ENCODE measurements at places on chromosomes 2 and 18.
A peak's percentile ranks its signal among the peaks of the same experiment; 100 is the strongest.

GRCh38 chr2:72117718-72118117 is 29.9 kb downstream of the CYP26B1 start:
- DNase-seq = no peak

GRCh38 chr2:42598656-42599055 is 30.2 kb downstream of the MTA3 start:
- DNase-seq = no peak

DNA sequence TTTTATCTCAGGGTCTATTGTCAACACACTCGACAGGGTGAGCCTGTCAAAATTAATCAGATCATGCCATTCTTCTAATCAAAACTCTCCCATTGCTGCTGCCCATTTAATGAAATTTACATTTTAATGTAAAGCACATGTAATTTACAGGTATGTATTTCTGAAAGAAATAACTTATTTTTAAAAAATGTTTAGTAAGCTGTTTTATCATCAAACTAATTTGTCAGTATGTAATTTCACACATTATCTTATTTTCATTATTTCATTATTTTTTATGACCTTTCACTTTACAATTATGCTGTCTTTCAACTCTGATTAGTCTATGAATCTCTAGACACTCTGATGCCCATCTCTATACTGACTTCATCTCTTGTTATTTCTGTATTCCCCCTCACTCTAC is 467.8 kb downstream of the ZNF804A start:
- no peak for DNase-seq

GRCh38 chr18:31407649-31408048 is 31.1 kb downstream of the DSG4 start:
- DNase-seq = no peak

DNA sequence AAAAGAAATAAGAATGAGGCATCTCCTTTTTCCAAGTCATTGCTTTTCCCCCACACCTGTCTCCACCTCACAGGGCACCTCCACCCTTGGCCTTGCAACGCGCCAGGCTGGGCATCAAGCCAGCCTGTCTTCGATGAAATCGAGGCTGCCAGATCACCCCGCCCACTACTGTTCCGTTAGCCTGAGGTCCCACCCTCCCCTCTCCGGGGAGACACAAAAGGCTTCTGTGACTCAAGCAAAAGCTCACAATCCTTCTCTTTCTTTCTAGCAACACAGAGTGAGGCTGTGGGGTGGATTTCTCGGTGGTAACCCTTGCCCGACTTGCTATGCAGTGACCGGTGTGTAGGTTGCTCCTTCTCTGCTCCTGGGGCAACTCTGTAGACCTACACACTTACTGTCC is 9.9 kb downstream of the TNP1 start:
- peak; percentile 74 for DNase-seq

GRCh38 chr18:13376298-13376840 is 157.8 kb downstream of the LDLRAD4 start:
- no peak for DNase-seq

DNA sequence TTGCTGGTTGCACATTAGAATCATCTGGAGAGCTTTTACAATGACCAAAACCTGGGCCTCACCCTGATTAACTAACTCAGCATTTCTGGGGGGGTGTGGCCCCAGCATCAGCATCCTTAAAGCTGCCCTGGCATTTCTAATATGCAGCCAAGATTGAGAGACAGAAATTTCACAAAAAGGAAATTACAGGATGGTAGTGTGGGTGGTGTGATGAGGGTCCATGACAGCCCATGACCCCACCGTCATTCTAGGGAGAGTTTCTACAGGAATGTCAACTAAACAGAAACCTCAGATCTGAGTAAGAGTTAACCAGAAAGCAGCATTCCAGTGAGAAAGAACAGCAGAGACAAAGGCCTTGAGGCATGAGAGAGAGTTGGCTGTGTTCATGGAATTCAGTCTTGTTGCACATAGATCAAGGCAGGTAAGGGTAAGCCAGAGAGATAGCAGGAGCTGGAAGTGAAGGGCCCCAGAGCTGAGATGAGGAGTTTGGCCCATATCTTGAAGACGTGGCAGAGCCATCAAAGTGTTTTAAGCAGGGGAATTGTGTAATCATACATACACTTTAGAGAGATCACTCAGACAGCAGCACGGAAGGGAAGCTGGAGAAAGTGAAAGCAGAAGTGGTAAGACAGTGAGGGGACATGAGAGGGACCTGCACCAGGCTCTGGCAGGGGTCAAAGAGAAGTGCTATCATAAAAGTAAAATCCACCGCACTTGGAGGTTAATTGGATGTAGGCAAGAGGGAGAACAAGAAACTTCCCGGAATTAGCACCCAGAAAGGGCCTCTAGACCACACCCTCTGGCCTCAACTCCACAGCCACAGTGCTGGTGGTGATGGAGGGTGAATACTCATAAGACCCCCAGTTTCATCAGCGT is 7.8 kb upstream of the TRABD2A start:
- DNase-seq = no peak

- no peak for DNase-seq
These were observed 297.5 kb downstream of the PIEZO2 start for GRCh38 chr18:10851824-10852319.

DNA sequence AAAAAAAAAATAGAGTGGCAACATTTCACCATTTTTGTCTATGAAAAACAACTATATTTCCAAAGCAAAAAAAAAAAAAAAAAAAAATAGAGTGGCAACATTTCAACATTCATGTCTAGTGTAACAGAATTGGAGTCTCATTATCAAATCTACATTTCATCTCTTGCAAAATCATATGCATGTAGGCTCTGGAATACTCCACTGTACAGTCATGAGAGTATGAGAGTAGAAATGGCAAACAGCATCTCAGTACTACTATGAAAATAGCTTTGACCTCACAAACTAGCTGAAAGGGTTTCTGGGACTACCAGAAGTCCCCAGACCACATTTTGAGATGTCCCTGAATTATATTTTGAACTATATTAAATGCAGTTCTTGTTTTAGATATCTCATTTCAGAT is 82.8 kb downstream of the SMAD2 start:
- no peak for DNase-seq

GRCh38 chr2:234050455-234051135 is at the start of gene SPP2:
Gene SPP2 (plus strand): TSS chr2:234050702. CDS start chr2:234050787, 85 bp downstream.
- no peak for DNase-seq

GRCh38 chr2:110955045-110955444 is 165.7 kb upstream of the BCL2L11 start:
- no peak for DNase-seq

DNA sequence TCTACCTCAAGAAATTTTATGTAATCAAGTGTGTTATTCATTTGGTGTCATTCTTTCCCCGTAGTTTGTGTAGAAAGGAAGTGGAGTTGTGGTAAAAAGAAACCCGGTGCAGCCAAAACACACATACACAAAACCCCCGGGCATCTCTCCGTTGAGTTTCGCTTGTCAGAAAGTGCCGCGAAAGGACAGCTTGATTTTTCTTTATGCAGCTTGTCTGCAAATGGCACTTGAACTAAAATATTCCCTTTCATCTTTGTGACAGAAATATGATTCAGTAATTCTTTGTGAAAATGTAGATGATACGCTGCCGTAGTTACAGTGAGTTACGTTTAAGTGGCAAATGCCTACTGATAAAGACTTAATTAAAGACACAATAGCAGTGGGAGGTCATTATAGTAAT is 268.8 kb upstream of the SPRED2 start:
- DNase-seq = no peak

DNA sequence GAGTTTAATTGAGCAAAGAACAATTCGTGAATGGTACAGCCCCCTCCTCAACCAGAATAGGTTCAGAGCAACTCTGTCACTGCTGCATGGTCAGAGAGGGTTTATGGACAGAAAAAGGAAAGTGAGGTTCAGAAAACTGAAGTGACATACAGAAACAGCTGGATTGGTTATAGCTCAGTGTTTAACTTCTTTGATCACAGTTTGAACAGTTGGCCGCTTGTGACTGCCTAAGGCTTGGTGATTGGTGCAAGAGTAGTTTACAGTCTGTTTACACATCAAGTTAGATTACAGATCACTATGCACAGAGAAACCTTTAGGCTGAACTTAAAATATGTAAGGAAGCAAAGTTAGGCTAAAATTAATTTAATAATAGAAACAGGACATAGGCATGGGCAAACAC is 459.2 kb downstream of the KCNJ3 start:
- no peak for DNase-seq

GRCh38 chr18:45775241-45775676 is 50.2 kb upstream of the SIGLEC15 start:
- no peak for DNase-seq

- no peak for DNase-seq
These were observed 181.9 kb downstream of the TGIF1 start for GRCh38 chr18:3631887-3632286.

GRCh38 chr18:47898055-47898454 is 32.4 kb downstream of the SMAD2 start:
- no peak for DNase-seq

GRCh38 chr2:228627510-228627909 is 446.0 kb upstream of the SPHKAP start:
- DNase-seq = no peak

DNA sequence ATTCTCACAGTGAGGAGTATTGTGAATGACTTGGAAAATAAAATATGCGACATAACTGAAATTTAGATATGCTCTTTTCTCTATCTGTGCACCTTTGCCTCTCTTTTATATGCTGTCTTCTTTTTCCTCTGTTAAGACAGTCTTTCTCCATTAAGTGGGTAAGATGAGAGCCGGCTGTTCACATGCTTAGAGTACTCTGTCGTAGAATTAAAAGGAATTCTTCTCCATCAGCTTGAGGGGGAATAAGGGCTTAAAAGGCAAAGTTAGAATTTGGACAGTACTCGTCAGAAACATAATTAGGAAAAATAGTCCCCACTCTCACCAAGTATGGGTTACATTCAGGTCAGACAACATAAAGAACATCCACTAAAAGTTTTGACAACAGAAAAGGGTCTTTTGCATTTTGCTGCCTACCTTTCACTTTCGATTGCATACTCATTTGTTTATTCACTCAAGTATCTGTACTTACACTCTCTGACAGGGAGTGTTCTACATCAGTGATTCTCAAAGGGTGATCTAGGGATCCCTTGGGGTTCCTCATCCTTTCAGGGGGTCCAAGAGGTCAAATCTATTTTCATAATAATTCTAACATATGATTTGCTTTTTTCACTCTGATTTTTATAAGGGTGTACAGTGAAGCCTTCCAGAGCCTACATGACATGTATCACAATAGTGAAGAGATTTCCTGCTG is 48.0 kb downstream of the ARHGAP15 start:
- DNase-seq = no peak

GRCh38 chr2:8118940-8119781 is 562.7 kb upstream of the ID2 start:
- DNase-seq = no peak

DNA sequence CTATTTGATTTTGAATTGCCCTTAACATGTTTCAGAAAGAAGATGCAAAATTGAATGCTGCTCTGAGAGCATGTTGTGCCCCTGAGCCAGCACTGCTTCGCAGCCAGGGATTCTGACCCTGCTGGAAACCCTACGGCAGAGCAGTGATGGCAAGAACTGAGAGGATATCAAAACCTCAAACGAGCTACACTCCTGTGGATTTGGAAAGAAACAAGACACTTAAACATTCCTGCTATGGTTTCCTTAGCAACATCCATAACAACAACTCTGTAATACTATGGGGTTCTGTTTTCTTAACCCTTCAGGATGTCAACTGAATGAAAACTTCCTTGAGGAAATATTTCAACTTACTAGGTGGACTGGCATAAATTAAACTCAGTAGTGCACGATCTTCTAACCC is 649.1 kb downstream of the NYAP2 start:
- no peak for DNase-seq

- DNase-seq = no peak
These were observed 423.4 kb downstream of the RND3 start for GRCh38 chr2:150063931-150064548.

DNA sequence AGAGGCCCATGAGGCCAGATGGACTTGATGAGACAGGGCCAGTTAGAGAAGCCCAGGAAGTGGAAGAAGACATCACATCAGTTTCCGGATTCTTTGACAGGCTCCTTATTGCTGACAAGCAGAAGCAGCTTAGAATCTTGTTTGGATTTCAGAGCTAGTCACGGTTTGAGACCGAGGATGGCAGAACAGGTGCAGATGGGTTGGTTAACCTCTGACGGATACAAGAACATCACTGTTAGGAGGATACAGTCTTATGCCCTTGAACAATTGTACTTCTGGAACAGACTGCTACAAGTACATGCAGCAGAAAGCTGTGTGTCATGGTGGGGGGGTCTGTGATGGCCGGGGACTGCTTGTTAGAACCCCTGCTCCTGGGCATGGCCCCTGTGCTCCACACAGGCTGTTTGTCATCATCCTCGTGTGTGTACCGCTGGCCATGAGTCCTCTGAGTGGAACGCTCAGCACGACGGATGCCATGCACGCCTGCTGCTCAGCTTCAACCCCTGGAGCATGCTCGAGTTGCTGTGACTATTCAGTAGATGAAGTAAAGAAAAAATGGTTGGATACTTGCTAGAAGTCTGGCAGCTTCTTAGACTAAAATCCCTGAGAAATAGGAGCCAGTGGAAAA is 217.7 kb downstream of the SH3RF3 start:
- DNase-seq = no peak

DNA sequence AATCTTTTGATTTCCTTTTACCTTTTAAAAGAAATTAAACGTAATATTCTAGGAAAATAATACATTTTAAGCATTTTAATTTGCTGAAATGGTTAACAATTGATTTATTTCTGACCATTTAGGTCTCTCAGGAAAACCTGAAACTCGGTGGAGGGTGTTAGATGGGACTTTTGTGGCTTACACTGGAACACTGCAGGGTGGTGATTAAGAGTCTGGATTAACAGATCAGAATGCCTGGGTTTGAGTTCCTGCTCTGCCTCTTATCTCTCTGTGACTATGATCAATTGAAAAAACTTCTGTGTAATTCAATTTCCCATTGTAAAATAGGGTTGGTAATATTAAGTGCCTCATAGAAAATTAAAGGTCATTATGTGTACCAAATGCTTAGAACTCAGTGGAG is 168.7 kb downstream of the UBE2E3 start:
- DNase-seq = no peak

DNA sequence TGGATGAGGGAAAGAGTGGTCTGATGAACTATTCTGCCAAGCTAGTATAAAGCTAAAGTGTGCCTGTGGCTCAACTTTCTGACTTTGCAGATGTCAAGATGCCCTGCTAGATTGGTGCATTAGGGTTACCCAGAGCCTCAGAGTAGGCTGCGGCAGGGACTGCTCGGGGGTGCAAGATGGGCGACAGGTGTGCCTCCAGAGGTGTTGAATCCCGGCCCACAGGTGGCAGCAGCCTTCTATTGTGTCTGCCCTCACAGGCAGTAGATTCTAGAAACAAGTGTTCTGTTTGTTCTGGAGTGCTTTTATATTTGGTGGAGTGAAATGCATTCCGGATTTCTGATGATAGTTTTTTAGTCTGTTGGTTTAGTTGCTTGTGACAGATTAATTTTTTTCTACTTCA is 131.6 kb upstream of the IL1R2 start:
- no peak for DNase-seq

- no peak for DNase-seq
These were observed 25.8 kb downstream of the FEZ2 start for GRCh38 chr2:36572054-36572718.

DNA sequence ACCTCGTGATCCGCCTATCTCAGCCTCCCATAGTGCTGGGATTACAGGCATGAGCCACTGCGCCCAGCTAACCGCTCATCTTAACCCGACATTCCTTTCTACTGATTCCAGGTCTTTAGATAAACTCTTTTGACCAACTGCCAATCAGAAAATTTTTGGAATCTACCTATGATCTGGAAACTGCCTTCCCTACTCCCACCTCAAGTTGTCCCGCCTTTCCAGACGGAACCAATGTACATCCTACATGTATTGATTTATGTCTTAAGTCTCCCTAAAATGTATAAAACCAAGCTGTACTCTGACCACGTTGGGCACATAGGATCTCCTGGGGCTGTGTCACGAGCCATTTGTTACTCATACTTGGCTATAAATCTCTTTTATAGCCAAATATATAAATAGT is 3.2 kb upstream of the NEU2 start:
- DNase-seq = no peak
